ENCODE measurements at places on chromosomes 5 and 9. TPM values are rescaled to one million over a fixed set of nuclear protein-coding genes. Genes with fewer than 3 reads are reported as not detected.
A peak's percentile ranks its signal among the peaks of the same experiment; 100 is the strongest.

DNA sequence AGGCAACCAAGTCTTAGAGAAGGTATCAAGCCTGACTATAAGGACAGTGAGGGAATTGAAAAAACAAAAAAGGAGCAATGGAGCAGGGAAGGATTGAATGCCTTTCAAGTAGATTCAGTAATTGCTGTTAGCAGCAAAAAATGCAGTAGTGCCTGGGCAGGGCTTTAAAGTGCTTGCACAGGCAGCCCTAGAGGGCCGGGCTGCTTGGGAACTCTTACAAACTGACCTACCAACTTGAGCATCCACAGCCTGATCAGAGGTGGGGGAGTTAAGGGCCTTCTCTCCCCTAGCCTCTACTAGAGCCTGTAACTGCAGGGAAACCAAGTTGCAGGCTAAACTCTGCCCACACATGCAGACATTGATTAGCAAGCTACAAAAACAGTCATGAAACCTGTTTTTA is 19.4 kb downstream of the FXN start:
- no peak for DNase-seq
- no peaks in the 10 kb centered on the region for H3K27me3 ChIP-seq
- H3K4me1 ChIP-seq = no peaks in the 10 kb centered on the region
- no peak overlapping the region for H3K27ac ChIP-seq

- no peaks in the 10 kb centered on the region for H3K4me1 ChIP-seq
- H3K27me3 ChIP-seq = no peaks in the 10 kb centered on the region
- DNase-seq = no peak
- H3K36me3 ChIP-seq = peaks cover 16% of the 10 kb centered on the region
- no peak overlapping the region for H3K4me3 ChIP-seq
Observed at GRCh38 chr9:98811051-98811650, 3.7 kb downstream of the GALNT12 start.

GABRB2 gene
- 0.20 TPM for total RNA-seq

GRCh38 chr9:124329206-124329792 is 71.5 kb downstream of the NEK6 start:
- H3K36me3 ChIP-seq = no peaks in the 10 kb centered on the region
- H3K4me1 ChIP-seq = no peaks in the 10 kb centered on the region
- H3K27me3 ChIP-seq = no peaks in the 10 kb centered on the region

- no peaks in the 10 kb centered on the region for H3K36me3 ChIP-seq
- DNase-seq = no peak
- no peak overlapping the region for H3K4me3 ChIP-seq
- peaks cover 2% of the 10 kb centered on the region for H3K27me3 ChIP-seq
- 0 out of 2 replicates have a peak, but pooled peaks cover 2% of the 10 kb centered on the region for H3K4me1 ChIP-seq
Observed at GRCh38 chr9:36867672-36868471, 166.2 kb downstream of the PAX5 start.

DNA sequence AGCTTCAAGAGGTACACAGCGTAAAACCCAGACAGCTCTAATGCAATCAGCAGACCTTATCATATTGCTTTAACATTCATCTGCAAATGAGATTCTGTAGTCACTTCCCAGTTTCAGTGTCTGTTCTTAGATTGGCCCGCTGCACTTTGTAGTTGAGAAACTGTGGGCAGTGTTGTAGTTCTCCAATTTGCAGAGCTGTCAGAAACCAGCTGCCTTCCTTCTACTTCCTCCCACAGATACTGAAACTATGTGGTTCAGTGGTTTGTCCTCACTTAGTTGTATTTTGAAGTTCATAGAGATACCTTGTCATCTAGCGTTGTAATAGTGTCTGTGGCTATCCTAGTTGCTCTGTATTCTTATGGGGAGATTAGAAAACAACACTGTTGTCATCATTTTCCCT is 39.6 kb upstream of the TRIM36 start:
- no peaks in the 10 kb centered on the region for H3K36me3 ChIP-seq
- no peak for DNase-seq
- H3K4me3 ChIP-seq = no peak overlapping the region
- H3K4me1 ChIP-seq = no peaks in the 10 kb centered on the region

MELK gene
- 40.1 TPM for total RNA-seq

SLC36A3 gene
- not detected for total RNA-seq

DNA sequence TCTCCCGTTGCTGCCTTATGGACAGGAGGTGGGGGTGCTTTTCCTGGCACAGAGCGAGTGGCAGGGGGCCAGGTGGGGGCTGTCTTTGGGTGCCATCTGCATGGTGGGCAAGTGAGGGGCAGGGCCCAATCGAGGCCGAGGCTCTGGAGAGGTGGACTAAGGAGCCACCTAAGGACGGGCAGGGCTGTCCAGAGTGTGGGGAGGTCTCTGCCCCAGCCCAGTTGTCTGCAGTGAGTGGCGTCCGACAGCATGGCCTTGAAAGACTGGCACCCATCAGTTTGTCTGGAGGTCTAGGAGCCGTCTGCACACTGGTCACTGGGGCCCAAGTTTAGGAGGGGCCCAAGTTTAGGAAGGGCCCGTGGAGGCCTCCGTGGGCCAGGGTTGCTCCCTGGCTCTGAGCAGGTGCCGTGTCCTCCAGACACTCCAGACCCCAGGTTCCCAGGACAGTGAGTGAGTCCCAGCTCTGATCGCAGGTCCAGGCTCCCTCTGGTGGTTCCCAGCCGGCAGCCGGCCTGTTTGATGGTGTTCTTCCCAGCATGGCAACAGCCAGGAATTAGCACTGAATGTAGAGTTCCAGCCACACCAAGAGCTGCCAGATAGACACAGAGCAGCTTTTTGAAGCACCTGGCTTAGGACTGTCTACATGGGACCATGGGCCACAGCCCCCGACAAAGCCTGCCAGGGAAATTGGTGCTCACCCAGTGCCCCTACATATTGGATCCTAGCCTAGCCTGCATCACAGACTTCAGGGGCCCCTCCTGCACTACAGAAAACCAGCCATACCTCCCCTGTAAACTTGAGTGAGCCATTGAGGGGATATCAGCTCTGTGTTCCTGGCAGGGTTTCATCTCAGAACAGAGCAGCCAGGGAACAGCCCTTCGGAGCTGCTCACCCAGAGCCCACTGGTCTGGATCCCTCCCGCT is 120.9 kb downstream of the WNK2 start:
- no peaks in the 10 kb centered on the region for H3K4me1 ChIP-seq
- 0 out of 2 replicates have a peak, but pooled peaks cover 4% of the 10 kb centered on the region for H3K36me3 ChIP-seq
- H3K27ac ChIP-seq = no peak overlapping the region
- no peak overlapping the region for H3K4me3 ChIP-seq
- H3K27me3 ChIP-seq = no peaks in the 10 kb centered on the region
- peak; percentile 83 for DNase-seq

DNA sequence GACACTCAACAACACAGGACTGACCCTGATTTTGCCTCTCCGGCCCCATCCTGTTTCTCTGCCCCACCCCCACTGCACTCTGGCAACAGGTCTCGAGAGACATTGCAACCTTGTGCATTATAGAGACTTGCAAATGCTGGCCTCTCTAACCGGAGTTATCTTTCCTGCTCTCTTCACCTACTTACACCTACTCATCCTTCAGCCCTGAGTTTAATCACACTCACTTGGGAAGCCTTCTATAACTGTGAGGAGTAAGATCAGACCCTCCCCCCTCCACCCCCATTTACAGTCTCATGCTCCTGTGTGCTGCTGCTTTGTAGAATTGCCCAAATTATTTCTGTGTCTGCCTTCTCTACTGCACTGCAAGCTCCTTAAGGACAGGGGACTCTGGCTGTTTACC is 42.8 kb downstream of the WWC1 start:
- peak; percentile 62 for DNase-seq
- no peaks in the 10 kb centered on the region for H3K36me3 ChIP-seq
- peaks cover 21% of the 10 kb centered on the region for H3K4me1 ChIP-seq
- no peaks in the 10 kb centered on the region for H3K27me3 ChIP-seq
- peak overlapping the region; percentile 24 for H3K4me3 ChIP-seq

DNA sequence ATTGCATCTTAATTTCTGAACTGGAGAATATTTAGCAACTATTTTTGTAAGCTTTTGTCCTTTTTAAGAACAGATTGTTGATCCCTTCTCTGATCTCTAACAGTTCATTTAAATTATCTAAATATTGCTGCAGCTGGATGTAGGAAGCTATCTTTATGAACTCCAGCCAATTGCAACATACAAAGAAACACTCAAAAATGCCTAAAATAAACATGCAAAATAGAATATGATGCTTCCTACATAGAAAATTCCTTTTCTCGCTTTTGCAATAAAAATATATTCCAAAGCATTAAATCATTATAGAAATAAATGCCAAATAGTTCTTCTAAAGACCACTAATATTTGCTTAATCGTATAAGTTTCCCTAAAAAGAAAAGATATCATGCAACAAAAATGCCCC is 218.6 kb downstream of the LURAP1L start:
- no peaks in the 10 kb centered on the region for H3K4me1 ChIP-seq
- H3K36me3 ChIP-seq = no peaks in the 10 kb centered on the region
- H3K4me3 ChIP-seq = no peak overlapping the region
- no peak overlapping the region for H3K27ac ChIP-seq
- no peaks in the 10 kb centered on the region for H3K27me3 ChIP-seq
- DNase-seq = no peak

DNA sequence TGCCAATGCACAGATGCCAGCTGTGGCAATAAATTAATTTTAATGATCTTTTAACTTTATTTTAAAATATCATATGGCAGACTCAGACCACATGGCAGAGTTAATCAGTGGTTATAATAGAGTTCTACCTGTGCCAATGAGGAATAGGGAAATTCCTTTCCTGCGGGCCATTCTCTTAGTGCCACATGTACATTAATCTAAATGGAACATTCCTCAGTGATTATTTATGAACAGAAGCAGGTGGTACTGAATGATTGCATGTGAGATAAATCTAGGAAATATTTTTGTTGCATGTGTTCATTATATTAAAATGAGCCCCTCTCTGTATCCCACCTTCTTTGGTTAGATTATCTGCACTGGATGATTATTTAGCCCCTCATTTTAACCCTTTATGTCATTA is 102.3 kb downstream of the CCDC192 start:
- no peak overlapping the region for H3K4me3 ChIP-seq
- no peak overlapping the region for H3K27ac ChIP-seq
- DNase-seq = no peak
- no peaks in the 10 kb centered on the region for H3K27me3 ChIP-seq
- H3K4me1 ChIP-seq = 0 out of 2 replicates have a peak, but pooled peaks cover 3% of the 10 kb centered on the region
- H3K36me3 ChIP-seq = no peaks in the 10 kb centered on the region

ADAMTS19 gene
- total RNA-seq = 20.3 TPM

- H3K27me3 ChIP-seq = no peaks in the 10 kb centered on the region
- no peaks in the 10 kb centered on the region for H3K36me3 ChIP-seq
- no peak overlapping the region for H3K4me3 ChIP-seq
Observed at GRCh38 chr9:30280229-30280900, 2104.1 kb upstream of the ACO1 start.

DNA sequence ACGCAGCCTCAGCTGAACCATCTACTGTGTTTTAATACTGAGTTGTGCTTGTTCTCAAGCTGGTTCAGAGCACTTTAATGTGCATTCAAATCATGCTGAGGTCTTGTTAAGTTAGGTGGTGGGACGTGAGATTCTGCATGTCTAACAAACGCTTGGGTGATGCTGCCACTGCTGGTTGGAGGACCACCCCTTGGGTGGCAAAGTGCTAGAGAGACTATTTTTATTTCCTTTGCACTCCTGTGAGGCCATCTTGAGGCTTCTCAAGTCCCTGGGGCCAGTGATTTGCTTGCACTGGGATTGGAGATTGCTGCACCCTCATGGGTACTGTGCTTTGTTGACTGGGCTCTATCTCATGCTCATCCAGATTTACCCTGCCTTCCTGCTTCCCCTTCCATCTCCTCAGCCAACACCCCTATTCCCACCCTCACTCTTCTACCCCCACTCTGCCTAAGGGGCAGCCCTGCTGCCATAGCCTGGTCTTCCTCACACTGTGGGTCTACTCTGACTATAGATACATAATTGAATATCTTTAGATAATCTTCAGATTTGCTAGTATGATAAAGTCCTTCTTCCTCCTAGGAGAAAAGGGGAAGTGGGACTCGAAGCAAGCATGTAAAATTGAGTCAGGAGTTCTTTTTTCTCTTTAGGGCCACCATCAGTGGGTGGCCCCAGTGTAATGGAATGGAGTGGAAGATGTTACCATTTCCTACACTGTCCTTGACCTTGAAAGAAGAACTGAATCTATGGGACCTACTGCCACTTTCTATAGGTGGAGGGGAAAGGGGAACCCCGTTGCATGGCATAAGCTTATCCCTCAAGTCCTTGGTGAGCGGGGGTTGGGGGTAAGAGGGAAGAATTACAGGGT is 45.1 kb upstream of the SUB1 start:
- no peak overlapping the region for H3K4me3 ChIP-seq
- no peaks in the 10 kb centered on the region for H3K36me3 ChIP-seq
- no peak for DNase-seq
- H3K4me1 ChIP-seq = no peaks in the 10 kb centered on the region
- no peaks in the 10 kb centered on the region for H3K27me3 ChIP-seq

SOWAHA gene
- total RNA-seq = 0.20 TPM
